ENCODE measurements at places on chromosomes 2 and 18.

DNA sequence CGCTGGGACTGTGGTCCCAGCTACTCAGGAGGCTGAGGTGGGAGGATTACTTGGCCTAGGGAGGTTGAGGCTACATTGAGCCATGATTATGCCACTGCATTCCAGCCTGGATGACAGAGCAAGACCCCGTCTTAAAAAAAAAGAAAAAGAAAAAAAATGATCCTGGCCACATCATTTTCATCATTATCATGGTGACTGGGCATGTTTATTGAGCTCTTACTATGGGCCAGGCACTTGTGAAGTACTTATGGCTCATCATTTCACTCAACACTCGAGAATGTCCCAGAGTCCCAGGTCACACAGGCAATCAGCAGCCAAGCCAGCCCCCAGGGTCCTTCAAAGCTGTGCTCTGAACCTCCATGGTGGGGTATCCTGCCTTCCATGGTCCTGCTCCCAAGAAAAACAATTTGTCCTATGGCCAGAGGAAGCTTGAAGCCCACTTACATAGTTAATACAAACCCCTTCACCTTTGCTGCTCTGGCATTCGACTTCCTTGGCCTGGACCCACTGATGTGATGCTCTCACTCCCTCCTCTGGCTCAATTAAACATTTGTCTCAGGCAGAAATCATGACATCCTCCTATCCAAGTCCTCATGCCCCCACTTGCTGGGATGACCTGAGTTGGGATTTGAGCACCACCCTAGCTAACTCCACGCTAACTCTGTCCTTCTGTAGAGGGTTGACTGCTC, 3.8 kb upstream of the CNNM4 start:
- no peak for DNase-seq

GRCh38 chr2:238119756-238120462, 18.6 kb upstream of the KLHL30 start:
- no peak for DNase-seq

DNA sequence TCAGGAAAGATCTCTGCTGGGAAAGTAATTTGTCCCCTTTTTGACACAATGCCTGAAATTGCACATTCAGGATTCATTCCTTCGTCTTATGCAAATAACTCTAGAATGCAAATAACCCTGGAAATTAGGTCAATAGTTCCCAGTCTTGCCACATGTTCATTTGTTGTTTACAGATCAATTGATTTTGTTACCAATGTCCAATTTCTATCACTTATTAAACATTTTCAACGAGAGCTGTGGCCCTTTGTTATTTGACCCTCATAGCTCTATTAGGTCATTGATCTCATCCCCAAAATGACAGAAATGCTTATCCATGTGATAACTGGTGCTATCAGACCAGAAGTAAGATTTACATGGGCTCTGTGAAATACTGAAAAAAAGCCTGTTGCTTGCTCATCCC, 275.3 kb upstream of the REG3G start:
- no peak for DNase-seq

DNA sequence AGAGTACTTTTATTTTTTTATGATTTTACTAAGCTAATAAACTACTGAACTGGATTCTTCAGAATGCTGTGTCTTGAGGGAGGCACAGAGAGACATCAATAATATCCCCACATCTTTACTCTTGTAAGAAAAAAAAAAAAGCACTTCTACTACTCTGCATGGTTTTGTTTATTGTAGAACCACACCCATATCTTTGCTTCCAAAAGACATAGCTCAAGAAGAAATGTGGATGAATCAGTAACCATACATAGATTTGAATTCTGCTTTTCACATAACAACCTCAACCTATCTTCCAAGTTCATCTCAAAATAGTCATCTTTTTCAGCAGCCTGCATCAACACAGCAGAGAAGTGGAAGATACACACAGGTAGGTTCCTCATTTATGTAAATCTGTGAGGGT, 12.2 kb upstream of the COL5A2 start:
- no peak for DNase-seq

GRCh38 chr2:232174662-232175061, 203.9 kb upstream of the ALPP start:
- DNase-seq = no peak

DNA sequence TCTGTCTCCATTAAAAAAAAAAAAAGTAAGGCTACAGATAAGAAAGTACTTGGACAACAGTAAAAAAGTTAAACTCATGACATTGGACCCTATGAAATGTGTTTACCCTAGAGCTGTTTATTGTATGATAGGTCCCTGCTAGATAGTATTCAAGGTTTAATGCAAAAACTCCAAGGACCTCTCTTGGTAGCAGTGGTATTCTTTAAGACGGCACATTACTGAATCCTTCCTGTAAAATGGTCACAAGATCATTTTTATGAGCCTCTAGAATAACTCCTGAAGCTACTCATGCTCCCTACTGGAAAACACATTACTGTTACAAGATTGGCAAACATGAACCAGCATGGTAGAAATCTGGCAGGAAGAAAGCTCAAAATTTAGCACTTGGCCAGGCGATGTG, 38.8 kb downstream of the GALM start:
- no peak for DNase-seq

GRCh38 chr18:10304853-10305252, 149.6 kb upstream of the APCDD1 start:
- DNase-seq = no peak

- no peak for DNase-seq
Observed at GRCh38 chr2:230774348-230774951, 61.8 kb downstream of the CAB39 start.

DNA sequence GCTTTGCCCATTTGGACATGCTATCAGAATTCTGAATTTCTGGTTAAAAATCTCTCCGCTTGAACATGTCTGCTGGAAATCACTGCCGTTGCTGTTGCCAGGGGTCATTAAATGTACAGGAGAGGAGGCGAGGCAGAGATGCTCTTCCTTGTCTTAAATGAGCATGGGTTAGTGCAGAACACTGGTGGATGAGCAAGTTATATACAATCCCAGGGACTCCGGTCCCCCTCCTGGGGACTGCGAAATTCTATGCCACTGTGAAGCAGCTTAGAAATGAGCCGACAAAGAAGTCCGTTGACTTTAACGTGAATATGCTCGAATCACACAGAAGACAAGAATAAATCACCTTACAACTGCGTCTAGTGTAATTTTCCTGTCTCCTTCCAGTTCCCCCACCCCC, 95.1 kb upstream of the KLHL14 start:
- DNase-seq = no peak

GRCh38 chr2:134232461-134232860, 21.4 kb upstream of the MGAT5 start:
- peak; percentile 56 for DNase-seq

DNA sequence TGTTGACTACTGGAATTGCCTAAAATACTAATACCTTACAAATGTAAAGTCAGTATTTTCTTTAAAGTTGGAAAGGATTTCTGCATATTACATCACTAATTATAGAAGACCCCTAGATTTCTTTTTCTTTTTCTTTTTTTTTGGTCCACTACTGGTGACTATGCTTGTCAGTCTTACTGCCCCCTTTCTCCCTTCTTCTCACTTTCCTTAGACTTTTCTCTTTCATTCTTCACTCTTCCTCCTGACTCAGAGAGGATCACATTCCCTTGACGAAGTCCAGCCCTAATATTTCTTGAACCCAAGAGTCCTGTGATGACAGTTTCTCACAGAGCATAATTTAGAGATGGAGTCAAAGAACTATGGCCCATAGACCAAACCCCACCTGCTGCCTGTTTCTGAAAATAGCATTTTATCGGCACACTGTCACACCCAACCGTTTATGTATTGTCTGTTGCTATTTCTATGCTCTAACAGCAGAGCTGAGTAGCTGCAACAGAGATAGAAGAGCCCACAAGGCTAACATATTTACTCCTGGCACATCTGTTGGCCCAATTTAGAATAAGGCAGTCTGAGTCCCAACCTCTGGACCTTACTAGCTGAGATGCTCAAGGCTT, 40.6 kb upstream of the RIOK3 start:
- DNase-seq = no peak

DNA sequence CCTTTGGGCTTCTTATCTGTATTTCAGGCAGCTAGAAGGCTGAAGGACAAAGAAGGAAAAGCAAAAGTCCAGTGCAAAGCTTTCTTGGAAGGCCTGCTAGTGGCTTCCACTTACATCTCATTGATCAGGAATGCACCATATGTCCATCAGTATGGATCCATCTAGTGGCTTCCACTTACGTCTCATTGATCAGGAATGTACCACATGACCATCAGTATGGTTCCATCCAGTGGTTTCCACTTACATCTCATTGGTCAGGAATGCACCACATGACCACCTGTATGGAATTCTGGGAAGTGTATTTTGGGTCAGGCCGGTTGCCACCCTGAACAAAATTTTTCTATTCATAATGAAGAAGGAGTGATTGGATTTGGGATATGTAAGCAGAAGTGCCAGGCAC, 70.6 kb downstream of the LYPD6 start:
- DNase-seq = no peak

DNA sequence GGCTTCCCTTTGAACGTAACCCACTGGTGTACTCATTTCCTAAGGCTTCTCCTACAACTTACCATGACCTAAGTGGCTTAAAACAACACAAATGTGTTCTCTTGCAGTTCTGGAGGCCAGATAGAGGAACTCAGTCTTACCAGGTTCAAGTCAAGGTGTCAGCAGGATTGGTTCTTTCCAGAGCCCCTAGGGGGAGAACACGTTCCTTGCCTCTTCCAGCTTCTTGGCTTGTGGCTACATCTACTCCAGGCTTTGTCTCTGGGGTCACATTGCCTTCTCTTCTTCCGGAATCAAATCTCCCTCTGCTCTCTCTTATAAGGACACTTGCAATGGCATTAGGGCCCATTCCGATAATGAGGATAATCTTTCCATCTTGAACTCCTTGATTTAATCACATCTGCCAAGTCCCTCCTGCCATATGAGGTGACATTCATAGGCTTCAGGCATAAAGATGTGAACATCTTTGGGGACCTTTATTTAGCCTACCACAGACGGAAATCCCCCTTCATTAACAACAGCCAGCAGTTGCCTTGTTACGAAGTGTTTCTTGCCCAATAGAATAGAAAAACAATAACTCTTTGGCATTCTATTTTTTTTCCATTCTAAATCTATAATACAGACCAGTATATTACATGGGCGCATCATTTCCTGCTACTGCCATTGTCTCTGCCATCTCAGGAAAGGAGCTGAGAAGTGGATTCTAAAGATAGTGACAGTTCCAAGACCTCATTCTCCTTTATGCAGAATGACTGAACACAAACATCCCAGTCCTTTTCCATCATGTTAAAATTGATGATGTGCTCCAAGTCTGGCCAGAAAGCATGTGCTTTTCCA, 362.0 kb downstream of the ZNF521 start:
- no peak for DNase-seq

DNA sequence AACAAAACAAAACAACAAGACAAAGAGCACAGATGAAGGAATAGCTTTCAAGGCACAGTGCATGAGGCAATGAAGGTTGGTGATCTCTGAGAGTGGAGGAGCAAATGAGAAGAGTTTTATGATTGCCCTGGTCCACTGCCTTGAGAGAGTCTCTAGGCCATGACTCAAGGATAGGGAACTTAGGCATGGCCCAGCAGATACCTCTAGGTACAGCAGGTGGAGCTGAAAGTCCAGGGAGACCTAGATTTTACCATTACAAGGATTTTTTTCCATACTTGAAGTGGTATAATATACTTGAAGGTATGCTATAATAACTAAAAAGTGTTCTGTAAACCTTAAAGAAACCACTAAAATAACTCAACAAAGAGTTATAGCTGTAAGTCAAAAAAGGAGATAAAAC, 239.5 kb upstream of the KLHL29 start:
- no peak for DNase-seq

GRCh38 chr2:67604360-67604759, 207.2 kb downstream of the ETAA1 start:
- no peak for DNase-seq

DNA sequence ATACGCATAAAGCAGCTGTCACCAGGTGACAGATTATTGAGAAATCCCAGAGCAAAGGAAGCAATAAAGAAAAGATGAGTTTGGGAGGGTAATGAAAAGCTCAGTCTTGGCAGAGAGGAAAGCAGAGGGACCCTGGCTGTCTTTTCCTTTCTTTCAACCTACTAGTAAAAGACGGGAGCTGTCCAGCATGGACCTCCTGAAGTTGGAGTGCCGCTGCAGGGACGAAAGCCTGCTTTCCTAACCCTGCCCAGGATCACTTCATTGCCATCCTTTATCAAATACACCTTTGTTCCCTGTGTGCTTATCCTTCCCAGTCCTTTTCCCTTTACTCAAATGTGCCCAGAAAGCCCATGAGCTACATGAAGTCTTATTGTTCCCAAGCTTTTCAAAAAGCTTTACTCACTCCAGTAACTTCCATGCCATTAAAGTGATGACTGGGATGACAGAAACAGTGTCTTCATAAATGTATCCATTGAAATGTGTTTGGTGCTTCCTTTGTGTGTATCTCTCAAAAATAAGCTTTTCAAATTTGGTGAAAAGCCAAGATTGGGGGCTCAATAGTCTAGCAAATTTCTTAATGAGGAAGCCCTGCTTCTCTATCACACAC, 3.7 kb upstream of the SPR start:
- no peak for DNase-seq

DNA sequence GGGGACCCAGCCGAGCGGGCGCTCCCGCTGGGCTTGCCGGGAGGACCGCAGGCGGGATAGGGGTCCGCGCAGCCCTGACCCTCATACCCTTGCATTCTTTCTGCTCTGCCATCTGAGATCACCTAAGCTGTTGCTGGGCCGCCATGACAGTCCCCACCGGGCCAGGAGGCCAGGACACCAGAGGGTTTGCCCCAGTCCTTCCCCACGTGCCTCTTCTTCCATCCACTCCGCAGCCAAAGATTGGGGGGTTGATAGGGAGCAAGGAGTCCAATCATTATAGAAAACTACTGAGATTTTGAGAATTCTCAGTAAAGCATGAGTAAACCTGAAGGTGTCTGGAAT, 453 bp upstream of the GRB14 start:
- DNase-seq = no peak

- DNase-seq = no peak
Observed at GRCh38 chr2:22283436-22283835, 1101.5 kb upstream of the KLHL29 start.

GRCh38 chr2:71511776-71512175, 58.4 kb downstream of the DYSF start:
- DNase-seq = no peak

DNA sequence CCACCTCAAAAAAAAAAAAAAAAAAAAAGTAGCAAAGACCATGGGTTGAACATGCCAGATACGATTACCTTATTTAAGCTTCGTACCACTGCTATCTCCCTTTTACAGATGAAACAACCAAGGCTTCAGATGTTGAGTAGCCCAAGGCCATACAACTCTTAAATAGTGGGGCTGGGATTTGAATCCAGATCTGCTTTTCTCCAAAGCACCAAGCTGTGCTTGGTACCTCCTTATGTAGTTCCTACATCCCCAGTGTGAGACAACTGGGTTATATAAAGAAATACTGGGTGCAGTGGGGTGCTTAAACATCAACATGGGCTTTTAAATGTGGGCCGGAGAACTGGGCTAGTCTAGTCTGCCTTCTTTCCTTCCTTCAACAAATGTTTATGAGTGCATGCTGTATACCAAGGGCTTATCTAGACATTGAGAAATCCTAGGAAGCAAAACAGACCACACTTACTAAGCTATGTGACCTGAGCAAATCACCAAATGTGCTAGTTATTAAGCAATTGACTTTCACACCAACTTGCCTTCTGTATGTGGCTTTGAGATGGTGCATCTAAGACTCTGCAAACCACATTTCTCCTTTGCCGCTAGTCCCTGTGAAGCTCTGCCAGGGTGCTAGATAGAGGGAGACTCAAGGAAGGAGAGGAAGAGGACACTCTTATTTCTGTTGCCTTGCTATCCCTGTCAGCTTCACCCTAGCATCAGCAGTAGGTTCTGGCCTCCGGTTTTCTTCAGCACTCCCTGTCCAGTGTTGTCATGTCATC, 206.8 kb upstream of the FBXO11 start:
- DNase-seq = no peak

- no peak for DNase-seq
Observed at GRCh38 chr2:161102770-161103450, 57.3 kb upstream of the TANK start.

All from stimulated activated naive CD4-positive, alpha-beta T cell (primary cell).